Activated naive CD4-positive, alpha-beta T cell (primary cell): ENCODE measurements at places on chromosomes 11 and 22.

DNA sequence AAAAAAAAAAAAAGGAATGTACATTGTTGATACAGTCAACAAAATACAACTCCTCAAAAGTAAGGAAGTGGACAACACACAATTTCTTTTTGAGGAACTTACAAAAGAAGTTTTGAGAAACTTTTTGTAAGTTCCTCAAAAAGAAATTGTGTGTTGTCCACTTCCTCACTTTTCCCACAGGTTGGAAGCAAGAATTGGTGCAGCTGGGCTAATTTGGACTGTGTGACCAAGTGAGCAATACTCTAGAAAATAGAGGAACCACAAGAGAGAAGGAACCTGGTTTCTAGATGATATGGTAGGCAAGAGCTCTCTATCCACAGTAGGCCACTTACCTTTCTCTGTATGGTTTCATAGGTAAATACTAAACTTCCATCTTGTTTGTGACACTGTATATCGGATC is 1053.8 kb downstream of the LRRC4C start:
- DNase-seq: no peak

GRCh38 chr22:40747361-40747760 is 68.1 kb downstream of the MCHR1 start:
- no peak for DNase-seq

- DNase-seq: no peak
These were observed 592.9 kb downstream of the TBC1D22A start for GRCh38 chr22:47355388-47355725.

GRCh38 chr11:126658306-126659056 is 303.0 kb downstream of the ST3GAL4 start:
- no peak for DNase-seq

DNA sequence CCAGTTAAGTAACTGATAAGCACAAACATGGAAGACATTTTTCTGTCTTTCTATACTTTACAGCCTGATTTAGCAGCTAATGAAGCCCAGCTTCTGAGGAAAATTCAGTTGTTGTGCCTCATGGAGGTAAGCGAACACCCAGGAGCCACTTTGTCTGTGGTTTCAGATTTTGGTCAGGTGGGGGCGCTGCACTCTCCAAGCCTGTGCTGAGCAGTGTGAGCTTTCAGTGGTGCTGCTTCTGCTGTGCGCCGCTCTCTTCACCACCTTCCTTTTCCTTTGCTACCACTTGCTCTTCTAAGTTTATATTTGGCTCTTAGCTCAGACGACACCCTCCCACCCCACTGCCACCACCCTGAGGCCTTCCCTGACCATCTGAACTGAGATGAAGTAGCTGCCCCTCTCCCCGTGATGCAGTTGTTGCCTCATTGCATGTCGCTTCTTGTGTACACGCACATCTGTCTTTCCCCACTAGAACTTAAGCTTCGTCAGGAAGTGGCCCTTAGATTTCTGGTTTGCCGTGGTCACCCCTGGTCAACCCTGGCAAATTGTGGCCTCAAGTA is 14.0 kb downstream of the PSMD13 start:
- peak; percentile 80 for DNase-seq

GRCh38 chr11:6427516-6427915 is 8.6 kb upstream of the APBB1 start:
- no peak for DNase-seq

- no peak for DNase-seq
These were observed 19.2 kb downstream of the GLYATL1 start for GRCh38 chr11:58958500-58958899.

DNA sequence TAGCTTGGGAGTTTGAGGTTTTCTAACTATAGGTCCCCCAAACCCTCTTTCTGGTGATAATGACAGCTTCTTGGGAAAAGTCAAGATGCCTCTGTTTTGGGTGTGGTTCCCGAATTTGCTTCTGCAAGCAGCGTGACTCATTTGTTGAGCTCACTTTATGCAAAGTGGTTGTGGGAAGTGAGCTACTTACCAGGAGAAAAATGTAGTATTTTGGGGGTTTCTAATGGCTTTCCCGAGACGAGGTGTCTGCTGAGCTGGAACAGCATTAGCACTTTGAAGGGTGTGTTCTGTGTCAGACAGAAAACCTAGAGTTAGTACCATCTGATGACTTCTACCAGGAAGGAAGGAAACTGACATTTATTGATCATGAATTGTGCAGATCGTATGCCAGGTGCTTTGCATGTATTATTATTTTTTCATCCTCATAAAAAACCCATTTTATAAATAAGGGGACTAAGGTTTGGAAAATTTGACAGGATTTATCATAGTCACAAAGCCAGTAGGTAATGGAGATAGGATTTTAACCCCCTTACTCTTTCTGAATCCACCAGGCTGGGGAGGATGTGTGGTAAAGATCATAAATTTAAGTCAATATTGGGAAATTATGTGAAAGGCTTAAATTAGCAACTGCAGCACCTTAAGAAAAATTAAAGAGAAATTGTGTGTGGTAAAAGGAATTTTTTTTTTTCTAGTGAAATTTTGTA is 108.8 kb upstream of the CD44 start:
- DNase-seq: no peak

DNA sequence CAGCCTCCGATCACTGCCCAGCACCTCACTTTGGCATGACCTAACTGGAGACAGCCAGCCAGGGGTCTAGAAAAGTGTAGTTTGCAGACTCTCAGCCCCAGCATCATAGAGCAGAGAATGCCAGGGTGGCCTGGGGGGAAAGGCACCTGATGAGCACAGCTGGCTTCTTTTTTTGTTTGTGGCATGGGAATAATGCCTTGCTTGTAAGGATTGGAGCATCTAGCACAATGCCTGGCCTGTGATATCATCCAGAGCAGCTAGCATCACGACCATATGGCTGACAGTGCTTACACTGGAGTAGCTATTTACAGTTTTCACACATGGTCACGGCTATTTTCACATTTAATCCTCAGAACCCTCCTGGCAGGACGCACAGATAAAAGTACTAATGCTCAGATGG is 594.8 kb upstream of the B3GAT1 start:
- no peak for DNase-seq

DNA sequence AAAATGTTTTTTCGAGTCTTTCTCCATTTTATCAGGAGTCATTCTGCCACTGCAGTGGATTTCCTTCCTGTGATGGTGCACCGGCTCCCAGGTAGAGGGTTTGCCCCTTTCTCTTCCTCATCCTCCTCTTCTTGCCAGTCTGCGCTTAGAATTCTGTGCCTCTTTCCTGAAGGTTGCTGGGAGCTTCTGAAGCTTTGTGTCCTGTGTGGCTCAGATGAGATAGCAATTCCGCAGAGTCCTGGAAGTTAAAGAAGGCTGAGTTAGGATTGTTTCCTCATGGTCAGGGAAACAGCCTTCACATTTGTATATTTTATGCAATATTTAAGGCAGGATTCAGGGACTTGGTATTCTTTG is 264 bp downstream of the BCO2 start:
- DNase-seq: no peak

DNA sequence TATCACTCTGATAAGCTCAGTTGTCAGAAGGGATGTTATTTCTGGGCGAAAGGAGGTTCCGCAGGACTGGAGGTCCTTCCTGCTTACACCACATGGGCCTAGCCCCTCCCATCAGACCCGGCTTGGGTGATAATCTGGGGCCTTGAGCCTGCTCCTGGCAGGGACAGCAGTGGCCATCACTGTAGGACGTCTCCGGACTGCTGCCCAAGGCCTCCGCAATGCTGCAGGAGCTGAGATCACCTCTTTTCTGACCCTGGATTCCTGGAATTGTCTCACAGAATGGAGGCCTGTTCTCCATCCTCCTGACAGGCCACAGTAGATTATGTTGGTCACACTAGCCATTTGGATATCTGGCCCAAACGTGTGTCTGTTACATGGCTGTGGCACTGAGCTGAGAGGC is 9.2 kb upstream of the BIK start:
- no peak for DNase-seq

GRCh38 chr11:36214976-36215692 is 74.1 kb downstream of the COMMD9 start:
- DNase-seq: no peak

- DNase-seq: no peak
These were observed 11.0 kb upstream of the PTPN5 start for GRCh38 chr11:18802381-18803257.

DNA sequence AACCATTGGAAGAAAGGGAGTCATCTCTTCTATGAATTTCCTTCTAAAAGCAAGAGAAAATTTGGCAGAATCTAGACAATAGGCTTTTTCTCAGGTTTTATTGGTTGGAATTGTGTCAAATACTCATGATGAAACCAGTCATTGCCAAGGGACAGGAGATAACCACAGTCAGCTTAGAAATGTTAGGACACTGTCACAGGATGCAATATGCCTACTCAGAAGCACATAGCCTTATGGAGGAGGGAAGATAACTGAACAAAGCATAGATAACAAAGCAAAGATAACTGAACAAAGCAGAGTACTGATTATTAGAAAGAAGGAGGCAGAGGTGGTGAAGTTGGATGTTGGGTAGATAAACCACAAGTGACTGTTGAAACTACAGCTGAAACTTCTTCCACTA is 303.5 kb upstream of the PDGFD start:
- no peak for DNase-seq

DNA sequence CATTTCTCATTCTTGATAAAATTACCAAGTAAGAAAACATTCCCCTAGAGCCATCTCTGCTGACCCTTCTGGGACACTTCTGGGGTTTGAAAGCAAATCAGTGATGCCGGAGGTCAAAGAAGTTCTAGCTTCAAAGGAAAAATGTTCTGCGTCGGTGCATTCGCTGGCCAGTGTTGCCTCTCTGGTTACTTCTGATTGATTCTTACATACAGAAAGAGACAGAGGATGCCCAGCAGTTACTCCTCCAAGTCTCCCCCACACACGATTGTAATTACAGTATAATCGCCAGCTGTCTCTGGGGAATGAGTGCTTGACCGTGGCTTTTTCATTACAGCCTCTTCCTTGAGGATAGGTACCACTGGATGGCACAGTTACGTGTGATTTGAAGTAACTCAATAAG is 150.9 kb downstream of the SNX19 start:
- DNase-seq: no peak

- DNase-seq: no peak
These were observed 23.4 kb downstream of the SHANK2 start for GRCh38 chr11:71228961-71229360.

DNA sequence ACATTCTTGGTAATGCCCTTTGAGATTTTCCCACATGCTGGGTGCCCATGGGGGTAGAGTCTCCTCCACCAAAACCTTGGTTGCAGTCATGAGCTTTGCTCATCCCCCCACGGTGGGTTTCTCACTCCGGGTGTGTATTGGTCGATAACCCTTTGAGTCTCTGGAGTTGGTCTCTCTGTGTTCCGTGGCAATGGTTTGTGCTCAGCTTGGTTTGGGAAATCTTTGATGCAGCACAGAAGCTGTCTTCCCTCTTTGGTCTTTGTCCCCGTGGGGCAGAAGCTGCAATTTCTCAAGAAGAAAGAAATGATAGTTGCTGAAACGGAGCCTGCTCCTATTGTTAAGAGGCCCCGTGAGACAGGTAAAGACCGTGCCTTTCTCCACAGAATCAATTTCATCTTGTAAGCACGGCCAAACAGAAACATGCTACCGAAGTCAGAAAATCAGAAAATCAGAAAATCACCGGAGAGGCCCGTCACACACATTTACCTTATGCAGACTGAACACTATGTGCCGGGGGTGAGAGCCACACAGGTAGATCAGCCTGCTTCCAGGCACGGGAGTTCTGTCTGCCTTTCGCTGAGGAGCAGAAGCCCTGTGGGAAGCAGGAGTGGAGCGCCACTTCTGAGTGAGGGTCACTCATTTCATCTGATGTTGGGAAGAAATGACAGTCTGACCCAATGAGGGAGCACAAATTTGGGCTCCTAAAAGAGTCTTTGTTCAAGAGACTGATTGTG is 186.1 kb downstream of the TBC1D22A start:
- no peak for DNase-seq

GRCh38 chr11:27701355-27702105 is 1.3 kb upstream of the BDNF start:
- DNase-seq: no peak

DNA sequence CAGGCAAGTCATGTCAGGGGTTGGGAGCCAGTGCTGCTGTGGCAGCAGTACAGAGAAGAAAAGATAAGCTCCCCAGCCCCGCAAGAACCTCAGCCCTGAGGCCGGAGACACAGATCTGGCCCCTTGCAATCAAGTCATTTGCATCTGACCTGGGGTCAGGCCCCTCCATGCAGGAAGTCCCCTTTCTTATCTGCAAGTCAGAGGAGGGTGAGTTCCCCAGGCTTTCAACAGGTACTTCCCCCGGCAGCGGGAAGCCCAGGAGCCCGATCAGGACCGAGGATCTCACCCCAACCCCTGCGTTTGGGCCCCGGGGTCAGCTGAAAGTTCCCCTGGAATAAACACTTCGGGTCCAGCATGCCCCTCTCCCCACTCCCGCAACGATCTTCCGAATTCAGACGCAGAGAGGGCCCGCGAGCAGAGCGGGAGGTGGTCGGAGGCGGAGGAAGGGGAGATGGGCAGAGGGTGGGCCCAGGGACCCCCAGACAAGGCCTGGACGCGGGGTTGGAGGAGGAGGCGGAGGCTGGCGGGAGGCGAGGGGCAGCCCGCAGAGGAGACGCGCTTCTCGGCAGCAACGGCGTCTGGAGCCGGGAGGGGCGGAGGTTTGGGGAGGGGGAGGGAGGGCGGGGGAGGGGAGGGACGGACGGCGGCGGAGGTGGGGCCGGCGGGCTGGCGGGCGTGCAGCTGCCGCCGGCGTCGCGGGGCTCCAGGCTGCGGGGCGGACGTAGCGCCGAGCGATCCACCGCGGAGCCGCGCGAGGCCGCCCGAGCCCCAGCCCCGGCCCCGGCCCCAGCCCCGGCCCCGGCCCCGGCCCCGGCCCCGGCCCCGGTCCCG is at the start of gene TSPAN18:
TSPAN18 (plus strand) TSS at position 680 of the 831 bp plus-strand sequence. CDS start 179,455 bp downstream, outside the sequence.
- DNase-seq: no peak

DNA sequence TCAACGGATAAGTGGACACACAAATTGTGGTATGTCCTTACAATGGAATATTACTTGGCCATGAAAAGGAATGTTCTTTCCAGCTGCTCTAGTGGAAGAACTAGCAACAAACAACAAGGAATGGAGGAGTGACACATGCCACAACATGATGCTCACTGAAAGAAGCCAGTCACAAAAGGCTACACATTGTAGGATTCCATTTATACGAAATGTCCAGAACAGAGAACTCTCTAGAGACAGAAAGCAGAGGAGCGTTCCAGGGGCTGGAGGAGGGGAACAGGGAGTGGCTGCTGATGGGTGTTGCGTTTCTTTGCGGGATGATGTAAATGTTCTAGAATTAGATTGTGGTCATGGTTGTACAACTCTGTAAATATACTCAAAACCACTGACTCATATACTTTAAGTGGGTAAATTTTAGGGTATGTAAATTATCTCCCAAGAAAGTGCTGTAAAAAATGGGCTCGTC is 32.4 kb upstream of the PDGFB start:
- no peak for DNase-seq

DNA sequence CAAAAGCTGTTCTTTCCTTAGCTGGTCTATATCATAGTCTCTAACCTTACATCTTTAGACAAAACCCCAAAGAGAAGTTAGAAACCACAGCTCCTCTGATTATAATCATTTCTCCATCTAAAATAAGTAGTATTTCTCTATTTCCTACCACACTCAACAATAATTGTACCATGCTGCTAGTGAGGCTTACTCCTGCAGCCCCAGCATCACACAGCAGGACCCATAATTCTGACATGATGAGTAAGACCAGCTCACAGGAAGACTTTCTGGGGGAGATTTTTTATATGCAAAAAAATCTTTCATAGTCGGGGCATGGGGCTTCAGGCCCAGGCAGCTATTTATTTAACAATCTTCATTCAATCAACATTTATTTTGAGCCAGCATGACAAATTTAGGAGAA is 441.6 kb downstream of the DYNC2H1 start:
- no peak for DNase-seq

- DNase-seq: no peak
These were observed 1007.0 kb downstream of the BRD1 start for GRCh38 chr22:48820481-48821345.
